Substantia nigra (tissue), 51 donors: ENCODE measurements at places on chromosomes 2 and 18.

- DNase-seq: no peak
Observed at GRCh38 chr18:30860741-30861140, 181.8 kb downstream of the DSC3 start.

- no peak for DNase-seq
Observed at GRCh38 chr18:76434452-76434851, 60.6 kb downstream of the ZNF516 start.

DNA sequence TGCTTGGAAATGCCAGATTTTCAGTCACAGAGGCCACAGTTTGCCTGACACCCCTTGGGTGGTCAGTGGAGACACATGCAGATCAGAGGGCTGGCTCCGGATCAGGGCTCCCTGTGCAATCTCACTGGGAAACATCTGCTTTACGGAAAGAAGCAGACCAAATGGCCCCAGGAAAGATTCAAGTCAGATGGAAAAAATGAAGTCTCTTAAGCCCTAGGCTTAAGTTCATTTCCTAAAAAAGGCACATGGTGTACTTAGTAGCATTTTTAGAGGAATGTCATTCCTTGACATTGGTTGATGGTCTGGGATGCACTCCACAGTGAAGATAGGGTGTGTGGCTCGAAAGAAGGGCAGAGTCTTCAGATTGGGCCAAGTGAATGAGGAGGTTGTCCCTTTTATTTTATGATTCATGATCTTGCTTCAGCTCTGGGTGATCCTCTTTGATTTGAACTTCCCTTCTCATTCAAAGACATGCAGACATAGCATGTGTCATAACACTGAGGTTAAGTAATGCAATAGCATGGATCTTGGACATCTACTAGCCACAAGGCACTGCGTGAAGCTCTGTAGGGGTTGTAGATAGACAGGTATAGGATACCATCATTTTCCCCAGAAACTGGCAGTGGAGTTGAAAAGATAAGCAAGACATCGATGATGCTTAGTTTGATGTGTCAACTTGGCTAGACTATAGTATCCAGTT lies 56.5 kb downstream of the KCNE4 start:
- DNase-seq: no peak

DNA sequence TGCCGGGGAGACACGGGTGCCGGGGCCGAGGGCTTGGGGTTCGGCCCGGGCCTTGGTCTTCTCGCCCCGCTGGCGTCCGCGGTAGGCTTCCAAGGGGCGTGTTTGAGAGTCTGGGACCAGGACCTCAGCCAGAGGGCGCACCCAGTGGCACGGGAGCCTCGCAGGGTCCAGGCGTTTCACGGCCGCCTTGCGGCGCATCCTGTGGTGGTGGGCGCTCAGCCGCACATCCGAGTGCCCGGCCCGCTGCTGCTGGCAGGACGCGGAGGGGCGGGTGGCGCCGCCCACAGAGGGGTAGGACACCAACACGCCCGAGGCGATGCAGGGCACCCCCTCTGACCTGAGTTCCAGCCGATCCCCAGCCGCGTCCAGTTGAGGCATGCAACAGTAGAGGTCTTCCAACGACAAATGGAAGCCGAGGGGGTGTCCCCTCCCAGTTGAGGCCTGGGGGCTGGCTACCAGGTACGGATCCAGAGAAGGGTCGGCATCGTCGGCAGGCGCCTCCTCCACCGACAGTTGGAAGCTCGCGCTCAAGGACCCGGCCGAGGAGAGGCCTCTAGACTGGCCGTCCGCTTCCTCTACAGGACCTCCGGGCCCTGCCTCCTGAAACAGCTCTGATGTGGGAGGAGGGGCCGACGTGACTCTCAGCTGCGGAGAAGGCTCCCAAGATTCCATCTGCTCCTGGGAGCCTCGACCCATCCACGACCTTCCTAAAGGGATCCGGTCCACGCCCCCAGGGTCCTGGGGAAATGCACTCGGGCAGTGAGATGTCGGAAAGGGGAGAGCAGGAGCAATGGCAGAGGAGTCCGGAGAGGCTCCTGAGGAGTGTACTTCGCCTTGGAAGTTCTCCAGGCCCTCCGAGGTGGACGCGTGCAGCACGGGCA lies 6.3 kb downstream of the C2orf81 start:
- peak; percentile 33 for DNase-seq

- no peak for DNase-seq
Observed at GRCh38 chr2:39421354-39421753, 15.7 kb downstream of the MAP4K3 start.

- no peak for DNase-seq
Observed at GRCh38 chr18:23868136-23868785, 146.3 kb upstream of the TTC39C start.

DNA sequence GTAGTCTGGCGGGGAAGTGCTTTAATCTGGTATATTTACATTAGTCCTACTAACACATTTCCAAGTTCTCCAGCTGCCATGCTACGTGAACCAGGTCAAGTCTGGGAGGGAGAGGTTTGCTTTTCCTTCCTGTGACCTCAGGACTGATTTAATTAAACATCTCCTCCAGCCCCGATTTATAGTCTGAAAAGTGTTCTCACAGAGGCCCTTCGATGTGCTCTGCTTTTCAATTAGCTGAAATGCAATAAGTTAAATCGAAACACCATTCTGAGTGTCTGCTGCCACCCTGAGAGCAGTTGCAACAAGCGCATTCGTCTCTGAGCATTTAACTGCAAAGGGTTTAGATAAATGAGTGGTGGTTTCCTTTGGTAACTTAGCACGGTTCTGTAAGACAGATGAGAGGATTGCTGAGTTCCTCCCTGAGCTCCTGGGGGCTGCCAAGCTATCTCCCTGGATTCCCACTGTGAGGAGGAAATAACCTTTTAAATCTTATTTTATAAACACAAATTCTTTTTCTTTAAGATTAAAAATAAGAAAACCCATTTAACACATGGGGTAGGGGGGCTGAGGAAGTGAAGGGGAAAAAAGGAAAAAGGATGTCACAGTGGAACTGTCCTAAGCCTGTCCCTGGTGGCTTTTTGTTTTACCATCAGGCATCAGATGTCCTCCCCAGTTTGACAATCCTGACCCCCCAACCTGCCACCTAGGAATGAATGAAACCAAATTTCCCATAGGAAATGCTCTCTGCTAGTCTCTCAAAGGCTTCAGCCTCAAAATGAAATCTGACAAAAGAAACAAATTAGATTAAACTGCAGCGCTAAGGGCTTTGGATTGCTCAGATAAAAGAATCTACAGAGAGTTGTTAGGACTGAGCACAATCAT lies 56.5 kb upstream of the CREB1 start:
- peak; percentile 82 for DNase-seq

GRCh38 chr18:59633317-59633716 lies 63.9 kb downstream of the CCBE1 start:
- no peak for DNase-seq

DNA sequence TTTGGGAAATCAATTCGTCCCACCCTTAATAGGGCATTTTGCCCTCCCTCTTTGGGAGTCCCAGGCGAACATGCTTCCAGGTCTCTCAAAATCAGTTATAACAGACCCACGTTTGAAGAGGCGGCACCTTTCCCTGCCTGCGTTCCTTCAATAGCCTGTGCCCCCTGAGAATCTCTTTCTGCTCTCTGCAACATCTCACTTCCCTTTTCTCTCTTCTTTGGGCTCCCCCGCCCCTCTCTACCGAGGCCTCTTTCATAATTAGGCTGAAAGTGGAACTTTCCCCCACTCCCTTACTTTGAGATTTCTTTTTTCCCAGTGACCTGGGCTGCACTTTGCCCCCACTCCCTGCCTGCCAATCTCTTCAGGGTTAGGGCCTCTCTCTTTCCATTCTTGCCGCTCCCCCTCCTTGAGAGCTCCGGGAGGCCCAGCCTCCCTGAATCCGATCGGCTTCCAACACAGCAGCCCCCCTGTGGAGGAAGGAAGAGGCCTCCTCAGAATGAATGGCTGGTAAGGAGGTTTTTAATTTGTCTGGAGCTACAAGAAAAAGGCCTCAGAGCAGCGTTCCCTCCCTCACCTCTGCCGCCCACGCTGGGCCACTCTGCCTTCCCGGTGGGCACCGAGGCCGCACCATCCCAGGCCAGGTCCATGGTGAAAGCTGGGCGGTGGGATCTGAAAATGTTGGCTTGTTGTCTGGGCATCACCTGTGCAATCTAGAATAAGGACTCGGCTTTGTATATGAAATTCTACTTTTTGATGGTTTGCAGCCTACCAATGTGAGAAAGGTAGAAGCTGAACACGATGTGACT lies 162.6 kb upstream of the SIX3 start:
- no peak for DNase-seq

DNA sequence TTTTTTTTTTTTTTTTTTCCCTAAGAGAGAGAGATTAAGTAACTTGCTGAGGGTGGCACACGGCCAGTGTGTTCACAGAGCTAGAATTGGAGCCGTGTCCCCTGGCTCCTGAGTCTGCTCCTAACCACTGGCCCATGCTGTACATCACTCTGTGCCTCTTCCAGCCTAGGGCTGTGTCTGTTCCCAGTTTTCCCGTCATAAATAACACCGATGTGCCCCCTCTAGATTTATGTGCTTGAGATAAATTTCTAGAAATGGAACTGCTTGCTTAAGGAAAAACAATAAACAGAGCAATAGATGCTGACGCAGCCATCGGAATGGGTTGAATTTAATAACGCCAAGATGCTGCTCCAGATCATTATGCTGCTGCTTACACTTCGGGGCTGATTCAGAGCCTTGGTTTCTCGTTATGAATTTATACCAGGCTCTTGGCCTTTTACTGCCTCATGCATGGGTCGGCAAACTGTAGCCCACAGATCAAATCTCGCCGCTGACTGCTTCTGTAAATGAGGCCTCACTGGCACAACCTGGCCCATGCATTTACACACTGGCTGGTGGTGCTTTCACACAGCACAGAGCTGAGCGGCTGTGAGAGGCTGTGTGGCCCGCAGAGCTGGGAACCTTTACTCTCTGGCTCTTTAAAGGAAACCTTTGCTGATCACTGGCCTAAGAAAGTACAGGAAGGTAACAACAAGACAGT lies 58.1 kb downstream of the NDUFA10 start:
- DNase-seq: no peak

DNA sequence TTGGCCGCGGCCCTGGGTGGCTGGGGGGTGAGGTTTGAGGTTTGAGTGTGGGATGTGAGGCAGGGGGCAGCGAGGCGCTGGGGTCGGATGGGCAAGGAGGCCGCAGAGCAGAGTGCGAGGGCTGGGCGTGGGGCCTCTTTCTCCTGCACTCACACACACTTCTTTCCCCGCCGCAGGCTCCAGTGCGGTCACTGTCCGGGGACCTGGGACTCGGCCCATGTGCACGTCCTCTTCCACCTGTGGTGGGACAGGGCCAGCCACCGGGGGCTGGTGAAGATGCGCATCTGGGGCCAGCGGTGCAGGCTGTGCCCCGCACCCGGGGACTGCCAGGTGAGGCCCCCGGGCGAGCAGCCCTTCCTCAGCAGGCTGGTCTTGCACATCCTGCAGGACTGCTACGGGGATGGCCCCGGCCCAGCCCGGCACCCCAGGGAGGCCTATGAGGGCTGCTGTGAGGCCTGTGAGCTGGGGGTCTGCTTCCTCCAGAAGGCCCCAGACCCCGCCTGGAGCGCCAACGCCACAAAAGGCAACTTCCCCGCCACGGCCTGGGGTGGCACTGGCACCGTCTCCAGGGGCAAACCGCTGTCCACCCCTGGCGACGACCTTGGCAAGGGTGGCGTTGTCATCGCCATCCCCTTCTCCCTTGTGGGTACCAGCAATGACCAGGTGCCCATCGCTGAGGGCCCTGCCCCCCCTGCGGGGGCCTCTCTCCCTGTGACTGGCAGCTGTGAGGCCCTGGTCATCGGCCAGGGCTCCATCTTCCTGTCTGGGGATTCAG lies 2.2 kb downstream of the RTP5 start:
- no peak for DNase-seq

DNA sequence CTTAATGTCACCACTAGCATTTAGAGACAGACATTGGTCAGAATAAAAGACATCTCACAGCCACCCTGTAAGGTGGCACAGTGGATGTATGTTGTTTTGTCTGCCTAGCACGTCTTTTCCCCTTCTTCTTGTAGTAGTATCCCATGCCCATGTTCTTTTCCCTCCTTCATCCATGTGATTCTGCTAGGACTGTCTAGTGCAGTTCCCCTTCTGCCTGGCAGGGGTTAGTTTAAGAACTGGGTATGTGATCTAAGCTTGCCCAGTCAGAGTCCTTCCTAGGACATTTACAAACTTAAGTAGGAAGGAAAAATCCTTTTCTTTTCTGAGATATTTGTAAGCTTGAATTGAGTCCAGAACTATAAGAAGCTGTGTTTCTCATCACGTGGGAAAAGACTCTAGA lies 172.3 kb downstream of the BABAM2 start:
- DNase-seq: no peak

GRCh38 chr2:31057691-31058090 lies 80.5 kb downstream of the GALNT14 start:
- DNase-seq: no peak
